ENCODE measurements at places on chromosomes 5 and 9.

DNA sequence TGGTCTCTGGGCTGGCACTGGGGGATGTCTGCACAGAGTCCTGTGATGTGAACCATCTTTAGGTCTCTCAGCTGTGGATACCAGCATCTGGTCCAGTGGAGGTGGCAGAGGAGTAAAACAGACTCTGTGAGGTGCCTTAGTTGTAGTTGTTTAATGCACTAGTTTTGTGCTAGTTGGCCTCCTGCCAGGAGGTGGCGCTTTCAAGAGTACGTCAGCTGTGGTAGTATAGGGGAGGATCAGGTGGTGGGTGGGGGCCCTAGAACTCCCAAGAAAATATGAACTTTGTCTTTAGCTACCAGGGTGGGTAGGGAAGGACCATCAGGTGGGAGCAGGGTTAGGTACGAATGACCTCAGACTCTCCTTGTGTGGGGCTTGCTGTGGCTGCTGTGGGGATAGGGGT lies 197.1 kb downstream of the TMC1 start:
- no peak for DNase-seq

DNA sequence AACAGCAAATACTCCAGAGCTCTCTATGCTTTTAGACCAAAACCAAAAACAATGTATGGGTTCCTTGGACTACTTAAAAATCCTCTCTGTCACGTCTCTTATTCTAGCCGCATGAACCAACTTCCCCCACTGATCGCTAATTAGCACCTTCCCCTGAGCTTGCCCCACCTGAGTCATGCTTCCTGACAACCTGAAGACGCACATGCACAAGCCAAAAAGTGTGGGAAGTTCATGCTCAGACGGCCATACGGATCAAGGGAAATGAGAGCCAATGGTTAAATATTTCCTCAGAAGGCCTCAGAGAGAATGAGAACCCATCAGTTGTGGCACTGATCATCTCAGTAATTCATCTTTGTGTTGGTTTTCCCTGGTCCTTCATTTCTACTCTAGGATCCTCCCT lies 199.7 kb downstream of the BNC2 start:
- no peak for DNase-seq

- DNase-seq: no peak
These were observed 869.6 kb downstream of the TAF11L14 start for GRCh38 chr5:18503797-18504328.

DNA sequence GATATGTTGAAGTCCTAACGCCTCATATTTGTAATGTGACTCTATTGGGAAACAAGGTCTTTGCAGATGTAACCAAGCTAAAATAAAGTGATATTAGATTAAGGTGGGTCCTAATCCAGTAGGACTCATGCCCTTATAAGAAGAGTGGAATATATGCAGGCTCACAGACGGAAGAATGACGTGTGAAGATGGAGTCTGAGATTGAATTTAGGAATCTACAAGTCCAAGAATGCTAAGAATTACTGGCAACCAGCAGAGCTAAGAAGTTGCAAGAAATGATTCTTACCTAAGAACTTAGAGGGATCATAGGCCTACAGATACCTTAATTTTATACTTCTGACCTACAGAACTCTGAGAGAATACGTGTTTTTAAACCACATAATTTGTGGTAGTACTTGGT lies 350.0 kb upstream of the ST8SIA4 start:
- no peak for DNase-seq

DNA sequence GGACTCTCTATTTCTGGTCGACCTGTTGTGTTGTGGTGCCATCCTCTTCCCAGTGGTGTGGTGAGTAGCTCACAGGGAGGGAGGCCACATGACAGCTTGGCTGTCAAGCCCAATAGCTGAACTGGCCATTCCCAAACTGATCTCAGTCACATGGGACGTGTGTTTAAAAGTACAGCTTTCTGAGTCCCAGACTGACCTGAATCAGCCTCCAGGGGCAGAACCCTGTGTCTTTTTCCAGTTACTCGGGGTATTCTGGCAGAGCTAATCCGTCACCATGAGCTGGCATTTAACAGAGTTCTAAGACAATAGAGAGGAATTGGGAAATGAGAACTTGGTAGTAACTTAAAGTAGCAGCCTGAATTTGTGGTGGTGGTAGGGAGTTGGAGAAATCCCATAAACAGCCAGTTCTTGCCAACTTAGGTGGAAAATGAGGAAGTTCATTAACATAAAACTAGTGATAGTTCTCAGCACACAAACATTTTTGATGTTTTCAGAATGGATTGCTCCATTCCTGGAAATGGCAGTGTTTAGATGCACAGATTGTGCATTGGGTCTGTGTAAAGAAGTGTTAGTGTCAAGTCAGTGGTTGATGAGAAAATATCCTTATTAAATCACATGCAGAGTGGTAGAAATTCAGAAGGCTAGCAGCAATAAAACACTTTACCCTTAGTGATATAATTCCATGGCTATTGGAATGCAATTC lies 50.9 kb downstream of the GPR107 start:
- DNase-seq: no peak

Measured in left forelimb (tissue), 1 donor.